Keratinocyte (primary cell): ENCODE measurements at places on chromosomes 11 and 22. TPM values are rescaled to one million over a fixed set of nuclear protein-coding genes. Genes with fewer than 3 reads are reported as not detected.

PLEKHB1 gene
- 0.12 TPM in 1 of 3 replicates, not detected in the others for polyA plus RNA-seq

ANGPTL5 gene
- polyA plus RNA-seq, result 0.03 TPM in 1 of 3 replicates, not detected in the others

C1QTNF5 gene
- polyA plus RNA-seq, result 0.04 TPM in 1 of 3 replicates, not detected in the others

SEZ6L gene
- polyA plus RNA-seq, result not detected in 3 replicates

ATG16L2 gene
- 8.0 to 18.3 TPM (median 9.9 TPM) in 3 replicates for polyA plus RNA-seq

PDGFD gene
- 0.09 to 0.28 TPM (median 0.27 TPM) in 3 replicates for polyA plus RNA-seq

HBE1 gene
- 0.19 to 0.26 TPM in 2 of 3 replicates, not detected in the other for polyA plus RNA-seq

MUC2 gene
- polyA plus RNA-seq, result not detected in 3 replicates

VPREB1 gene
- not detected in 3 replicates for polyA plus RNA-seq

ZDHHC13 gene
- polyA plus RNA-seq, result 14.6 to 24.1 TPM (median 18.2 TPM) in 3 replicates

PNPLA5 gene
- not detected in 3 replicates for polyA plus RNA-seq

MN1 gene
- polyA plus RNA-seq, result 2.2 to 8.5 TPM (median 2.2 TPM) in 3 replicates

SLC25A18 gene
- 0.04 TPM in 1 of 3 replicates, not detected in the others for polyA plus RNA-seq

PNPLA2 gene
- 5.3 to 14.3 TPM (median 10.2 TPM) in 3 replicates for polyA plus RNA-seq

C11orf91 gene
- 0.10 to 0.16 TPM (median 0.10 TPM) in 3 replicates for polyA plus RNA-seq

TEX12 gene
- not detected in 3 replicates for polyA plus RNA-seq

GPHA2 gene
- polyA plus RNA-seq, result 0.08 TPM in 1 of 3 replicates, not detected in the others

PLA2G3 gene
- 0.37 to 0.39 TPM (median 0.38 TPM) in 3 replicates for polyA plus RNA-seq

OR5P2 gene
- polyA plus RNA-seq, result 0.06 to 0.25 TPM (median 0.24 TPM) in 3 replicates

INTS4 gene
- 14.9 to 19.4 TPM (median 18.0 TPM) in 3 replicates for polyA plus RNA-seq

MRGPRX4 gene
- 0.05 to 0.18 TPM (median 0.08 TPM) in 3 replicates for polyA plus RNA-seq

RIMBP3B gene
- not detected in 3 replicates for polyA plus RNA-seq

CRYBB2 gene
- polyA plus RNA-seq, result 0.09 to 0.89 TPM (median 0.55 TPM) in 3 replicates

CLTCL1 gene
- polyA plus RNA-seq, result 11.2 to 19.4 TPM (median 12.4 TPM) in 3 replicates

FGF19 gene
- polyA plus RNA-seq, result 0.08 to 0.12 TPM in 2 of 3 replicates, not detected in the other

BMAL1 gene
- polyA plus RNA-seq, result 18.9 to 27.5 TPM (median 22.6 TPM) in 3 replicates

OR2D2 gene
- 0.10 to 0.14 TPM in 2 of 3 replicates, not detected in the other for polyA plus RNA-seq

MAPK11 gene
- 3.4 to 12.6 TPM (median 4.6 TPM) in 3 replicates for polyA plus RNA-seq

PTGDR2 gene
- polyA plus RNA-seq, result not detected in 3 replicates

PPP2R5B gene
- 13.7 to 20.6 TPM (median 16.4 TPM) in 3 replicates for polyA plus RNA-seq

CCS gene
- 17.6 to 22.7 TPM (median 21.3 TPM) in 3 replicates for polyA plus RNA-seq

OR52I2 gene
- not detected in 3 replicates for polyA plus RNA-seq

C11orf42 gene
- not detected in 3 replicates for polyA plus RNA-seq
